ENCODE measurements at places on chromosomes 3 and 15. TPM values are rescaled to one million over a fixed set of nuclear protein-coding genes. Genes with fewer than 3 reads are reported as not detected.
A peak's percentile ranks its signal among the peaks of the same experiment; 100 is the strongest.

GRCh38 chr3:102226463-102226862, 208.4 kb upstream of the ZPLD1 start:
- peaks cover 35% of the 10 kb centered on the region for H3K4me1 ChIP-seq
- peaks cover 12% of the 10 kb centered on the region for H3K27me3 ChIP-seq
- no peak overlapping the region for H3K4me3 ChIP-seq
- DNase-seq, result no peak

DNA sequence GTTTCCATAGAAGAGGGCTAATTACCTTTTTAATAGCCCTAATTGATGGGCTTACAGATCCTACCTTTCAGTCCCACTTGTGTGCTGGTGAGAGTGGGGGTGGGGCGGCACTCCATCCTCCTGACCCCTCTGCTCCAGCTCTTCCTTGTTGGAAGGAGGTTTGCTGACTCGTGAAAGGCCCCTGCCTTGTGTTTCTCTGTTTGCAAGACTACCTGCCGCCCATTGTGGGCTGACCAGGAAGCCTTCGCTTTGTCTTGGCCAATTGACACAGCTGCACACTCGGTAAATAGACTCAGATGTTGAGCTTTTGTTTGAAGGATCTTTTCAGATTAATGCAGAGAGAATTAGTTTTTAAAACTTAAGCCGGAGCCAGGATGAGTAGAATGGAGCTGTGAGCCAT, 197.3 kb upstream of the HES1 start:
- H3K4me3 ChIP-seq, result no peak overlapping the region
- no peaks in the 10 kb centered on the region for H3K36me3 ChIP-seq
- H3K27me3 ChIP-seq, result peaks cover 24% of the 10 kb centered on the region
- DNase-seq, result no peak
- no peak overlapping the region for H3K27ac ChIP-seq
- H3K4me1 ChIP-seq, result no peaks in the 10 kb centered on the region

GRCh38 chr15:59398220-59398619, 25.5 kb upstream of the MYO1E start:
- H3K27ac ChIP-seq, result no peak overlapping the region
- peaks cover 15% of the 10 kb centered on the region for H3K4me1 ChIP-seq
- no peaks in the 10 kb centered on the region for H3K36me3 ChIP-seq
- no peak for DNase-seq
- H3K27me3 ChIP-seq, result peaks cover 51% of the 10 kb centered on the region

Gene CACNA2D2
- 0.78 TPM for total RNA-seq

DNA sequence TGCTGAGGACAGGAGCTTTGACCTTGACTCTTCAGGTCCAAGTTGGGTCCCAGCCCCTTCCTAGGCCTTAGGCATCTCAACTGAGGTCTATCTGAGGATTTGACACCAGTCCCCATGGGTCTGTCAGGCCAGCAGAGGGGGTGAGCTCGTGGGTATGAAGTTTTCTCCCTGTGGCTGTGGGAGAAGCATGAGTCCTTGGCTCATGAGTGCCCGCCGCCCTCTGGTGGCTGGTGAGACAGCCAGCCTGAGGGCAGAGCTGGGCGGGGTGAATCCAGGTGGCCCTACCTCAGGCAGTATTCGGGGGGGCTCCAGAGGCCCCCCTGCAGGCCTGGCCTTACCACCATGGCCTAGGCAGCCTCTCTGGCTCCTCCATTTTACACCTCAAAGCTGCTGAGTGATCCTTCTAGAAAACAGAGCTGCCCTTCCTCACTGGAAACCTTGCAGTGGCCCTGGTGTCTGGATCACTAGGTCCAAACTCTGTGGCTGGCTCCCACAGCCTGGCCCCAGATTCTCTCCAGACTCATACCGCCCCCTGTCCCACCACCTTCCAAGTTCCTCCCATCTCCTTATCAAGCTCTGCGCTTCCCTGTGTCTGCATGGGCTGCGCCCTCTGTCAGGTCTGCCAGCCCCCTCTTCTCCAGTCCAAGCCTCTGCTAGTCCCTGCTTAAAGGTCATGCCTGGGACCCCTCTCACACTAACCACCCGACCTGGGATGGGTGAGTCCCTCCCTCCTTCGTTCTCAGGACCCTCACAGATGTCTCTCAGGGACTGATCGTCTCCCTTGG, 16.1 kb downstream of the SH2D7 start:
- H3K4me3 ChIP-seq, result no peak overlapping the region
- H3K27me3 ChIP-seq, result no peaks in the 10 kb centered on the region
- peak; percentile 92 for DNase-seq
- H3K4me1 ChIP-seq, result peaks cover 60% of the 10 kb centered on the region

DNA sequence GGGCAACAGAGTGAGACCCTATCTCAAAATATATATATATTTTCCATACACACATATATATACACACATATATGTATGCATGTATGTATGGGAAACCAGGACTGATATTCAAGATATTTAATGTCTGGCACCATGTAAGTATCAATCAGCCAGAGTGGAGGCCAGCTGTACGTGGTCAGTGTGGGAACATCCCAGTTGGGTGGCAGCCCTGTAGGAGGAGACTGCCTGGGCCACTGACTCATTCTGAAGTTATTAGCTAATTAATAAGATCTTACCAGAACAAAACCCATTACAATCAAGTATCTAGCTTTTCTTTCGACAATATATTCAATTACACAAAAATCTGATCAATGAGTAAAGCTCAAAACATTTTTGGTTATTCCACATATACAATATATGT, 85.1 kb upstream of the OCA2 start:
- no peak overlapping the region for H3K4me3 ChIP-seq
- no peaks in the 10 kb centered on the region for H3K4me1 ChIP-seq
- H3K36me3 ChIP-seq, result peaks cover 9% of the 10 kb centered on the region

DNA sequence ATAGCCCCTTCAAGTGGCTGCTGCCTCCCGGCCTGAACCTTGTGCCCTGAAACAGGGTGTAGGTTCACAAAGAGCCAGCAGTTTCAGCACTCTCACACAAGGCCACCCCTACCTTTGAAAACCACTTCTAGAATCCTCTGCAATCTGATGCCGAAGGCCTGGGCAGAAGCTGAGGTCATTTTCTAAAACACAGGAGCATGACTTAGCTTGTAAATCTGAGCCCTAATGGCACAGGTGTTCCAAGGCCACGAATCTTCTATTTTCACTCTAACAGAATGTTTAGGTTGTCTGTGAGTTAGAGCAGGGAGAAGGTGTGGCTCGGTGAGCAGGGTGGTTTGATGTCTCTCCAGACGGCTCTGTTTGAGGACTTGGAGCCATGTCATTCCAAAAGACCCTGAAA, 62.3 kb downstream of the SYNM start:
- no peak overlapping the region for H3K4me3 ChIP-seq
- H3K27ac ChIP-seq, result no peak overlapping the region
- H3K36me3 ChIP-seq, result no peaks in the 10 kb centered on the region
- no peak for DNase-seq
- H3K27me3 ChIP-seq, result no peaks in the 10 kb centered on the region
- H3K4me1 ChIP-seq, result no peaks in the 10 kb centered on the region

GRCh38 chr3:52243791-52244628, 1.5 kb upstream of the PPM1M start:
- no peaks in the 10 kb centered on the region for H3K27me3 ChIP-seq
- H3K27ac ChIP-seq, result peak overlapping the region; percentile 87
- H3K36me3 ChIP-seq, result peaks cover 63% of the 10 kb centered on the region
- peaks cover 74% of the 10 kb centered on the region for H3K4me1 ChIP-seq

Gene CYP8B1
- total RNA-seq, result not detected

Gene TM4SF1
- total RNA-seq, result not detected

DNA sequence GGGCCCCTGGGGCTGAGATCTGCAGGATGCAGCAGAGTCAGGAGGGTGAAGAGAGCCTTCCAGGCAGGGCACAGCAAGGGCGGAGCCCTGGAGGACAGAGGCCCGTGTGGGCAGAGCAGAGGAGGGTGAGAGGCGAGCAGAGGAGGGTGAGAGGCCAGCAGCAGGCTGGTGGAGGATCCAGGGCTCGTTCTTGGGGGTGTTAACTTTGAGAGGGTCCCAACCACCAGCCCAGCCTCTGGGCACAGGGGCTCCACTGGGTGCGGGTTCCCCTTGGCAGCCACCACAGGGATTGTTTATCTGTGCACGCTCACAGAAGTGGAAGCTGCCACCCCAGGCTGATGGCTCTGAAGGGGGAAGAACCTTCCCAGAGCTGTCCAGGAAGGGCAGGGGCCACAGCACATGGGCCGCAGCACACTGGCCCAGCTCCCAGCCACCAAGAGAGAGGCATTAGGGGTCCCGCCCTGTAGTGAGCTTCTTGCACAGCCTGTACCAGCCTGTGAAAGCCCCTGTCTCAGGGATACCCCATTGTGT, 9.3 kb upstream of the PLXND1 start:
- peaks cover 7% of the 10 kb centered on the region for H3K4me1 ChIP-seq
- no peak overlapping the region for H3K27ac ChIP-seq
- no peaks in the 10 kb centered on the region for H3K36me3 ChIP-seq
- no peak for DNase-seq

Gene GRK7
- not detected for total RNA-seq

- H3K27me3 ChIP-seq, result no peaks in the 10 kb centered on the region
- no peaks in the 10 kb centered on the region for H3K36me3 ChIP-seq
- DNase-seq, result no peak
- H3K4me1 ChIP-seq, result no peaks in the 10 kb centered on the region
- H3K27ac ChIP-seq, result no peak overlapping the region
- H3K4me3 ChIP-seq, result no peak overlapping the region
Measured at GRCh38 chr3:117145677-117146076, 436.1 kb downstream of the TUSC7 start.

DNA sequence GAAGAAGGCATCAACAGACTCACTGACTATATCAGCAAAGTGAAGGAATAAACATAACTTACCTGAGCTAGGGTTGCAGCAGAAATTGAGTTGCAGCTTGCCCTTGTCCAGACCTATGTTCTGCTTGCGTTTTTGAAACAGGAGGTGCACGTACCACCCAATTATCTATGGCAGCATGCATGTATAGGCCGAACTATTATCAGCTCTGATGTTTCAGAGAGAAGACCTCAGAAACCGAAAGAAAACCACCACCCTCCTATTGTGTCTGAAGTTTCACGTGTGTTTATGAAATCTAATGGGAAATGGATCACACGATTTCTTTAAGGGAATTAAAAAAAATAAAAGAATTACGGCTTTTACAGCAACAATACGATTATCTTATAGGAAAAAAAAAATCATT, 17.8 kb downstream of the LMOD3 start:
- H3K36me3 ChIP-seq, result peaks cover 60% of the 10 kb centered on the region
- no peaks in the 10 kb centered on the region for H3K27me3 ChIP-seq
- H3K27ac ChIP-seq, result peak overlapping the region; percentile 9

Gene TRPM1
- total RNA-seq, result not detected

GRCh38 chr15:72195101-72195511, 2.5 kb downstream of the GRAMD2A start:
- H3K27ac ChIP-seq, result no peak overlapping the region
- H3K4me1 ChIP-seq, result peaks cover 8% of the 10 kb centered on the region
- no peak overlapping the region for H3K4me3 ChIP-seq
- H3K36me3 ChIP-seq, result peaks cover 24% of the 10 kb centered on the region
- H3K27me3 ChIP-seq, result peaks cover 28% of the 10 kb centered on the region

Gene THBS1
- total RNA-seq, result 1.2 TPM

- no peak overlapping the region for H3K27ac ChIP-seq
- no peak for DNase-seq
- no peaks in the 10 kb centered on the region for H3K36me3 ChIP-seq
- no peaks in the 10 kb centered on the region for H3K4me1 ChIP-seq
- no peak overlapping the region for H3K4me3 ChIP-seq
Measured at GRCh38 chr15:36271048-36271447, 308.4 kb upstream of the CDIN1 start.

Gene RAMAC
- 27.0 TPM for total RNA-seq

DNA sequence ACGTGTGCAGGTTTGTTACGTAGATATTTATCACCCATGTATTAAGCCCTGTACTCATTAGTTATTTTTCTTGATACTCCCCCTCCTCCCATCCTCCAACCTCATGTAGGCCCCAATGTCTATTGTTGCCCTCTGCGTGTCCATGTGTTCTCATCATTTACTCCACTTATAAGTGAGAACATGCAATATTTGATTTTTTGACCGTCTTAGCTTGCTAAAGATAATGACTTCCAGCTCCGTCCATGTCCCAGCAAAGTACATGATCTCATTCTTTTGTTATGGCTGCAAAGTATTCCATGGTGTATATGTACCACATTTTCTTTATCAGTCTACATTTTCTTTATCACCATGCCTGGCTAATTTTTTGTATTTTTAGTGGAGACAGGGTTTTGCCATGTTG, 623.2 kb downstream of the SQOR start:
- no peak overlapping the region for H3K4me3 ChIP-seq
- no peak for DNase-seq
- no peaks in the 10 kb centered on the region for H3K36me3 ChIP-seq
- H3K27me3 ChIP-seq, result no peaks in the 10 kb centered on the region

- H3K36me3 ChIP-seq, result no peaks in the 10 kb centered on the region
- H3K27me3 ChIP-seq, result peaks cover 39% of the 10 kb centered on the region
Measured at GRCh38 chr3:43919029-43919428, 228.3 kb downstream of the ABHD5 start.

DNA sequence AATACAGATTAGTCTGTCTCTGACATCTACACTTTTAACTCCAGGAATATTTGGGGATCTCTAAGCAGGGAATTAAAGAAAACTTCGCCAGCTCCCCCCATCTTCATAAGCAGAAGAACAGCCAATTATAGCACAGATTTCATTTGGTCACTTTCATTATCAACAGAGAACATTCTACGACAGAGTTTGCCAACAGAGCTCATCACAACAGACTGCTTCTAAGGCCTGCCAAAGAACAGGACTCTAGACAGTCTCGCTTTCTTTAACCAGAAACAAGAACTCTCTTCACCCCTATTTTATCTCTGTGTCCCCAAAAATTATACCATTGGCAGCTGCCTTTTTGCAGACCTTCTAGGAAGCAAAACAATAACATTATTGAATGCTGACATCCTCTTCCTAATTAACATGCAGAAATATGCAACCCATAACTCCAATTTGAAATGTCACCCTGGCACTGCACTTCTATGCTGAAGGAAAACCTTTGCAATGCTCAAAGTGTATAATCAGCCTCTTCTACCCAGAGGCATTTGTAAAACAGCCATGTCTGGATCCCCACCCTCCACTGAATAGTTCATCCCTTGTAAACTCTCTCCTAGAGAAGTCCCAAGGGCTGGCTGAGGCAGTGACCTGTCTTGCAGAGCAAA, 552.8 kb downstream of the MAGI1 start:
- DNase-seq, result no peak
- H3K27me3 ChIP-seq, result no peaks in the 10 kb centered on the region
- H3K4me3 ChIP-seq, result no peak overlapping the region
- no peaks in the 10 kb centered on the region for H3K4me1 ChIP-seq
- no peaks in the 10 kb centered on the region for H3K36me3 ChIP-seq

GRCh38 chr3:108090049-108090700, 656 bp downstream of the CD47 start:
- no peak overlapping the region for H3K4me3 ChIP-seq
- H3K4me1 ChIP-seq, result peaks cover 24% of the 10 kb centered on the region
- H3K36me3 ChIP-seq, result peaks cover 22% of the 10 kb centered on the region
- no peaks in the 10 kb centered on the region for H3K27me3 ChIP-seq

DNA sequence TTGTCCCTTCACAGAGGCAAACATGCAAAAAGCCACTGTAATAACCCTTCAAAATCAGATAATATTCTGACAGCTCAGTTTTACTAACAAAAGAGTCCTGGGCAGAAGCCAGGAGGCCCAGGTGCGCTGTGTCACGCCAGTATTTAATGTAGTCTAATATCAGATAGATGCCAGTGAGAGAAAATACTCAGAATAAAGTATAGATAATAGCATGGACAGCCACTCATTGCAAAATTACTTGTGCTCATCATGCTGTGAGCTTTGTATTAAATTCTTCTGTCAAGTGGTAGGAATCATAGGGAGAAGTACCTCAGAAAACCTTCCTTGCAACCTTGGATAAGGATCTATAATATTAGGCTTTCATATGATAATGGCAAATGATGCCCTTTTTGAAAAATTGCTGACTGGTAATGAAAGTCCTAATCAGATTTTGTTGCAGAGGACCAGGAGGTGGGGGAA, 1154.3 kb downstream of the ROBO1 start:
- no peaks in the 10 kb centered on the region for H3K36me3 ChIP-seq
- no peaks in the 10 kb centered on the region for H3K27me3 ChIP-seq
- H3K4me1 ChIP-seq, result no peaks in the 10 kb centered on the region
- no peak for DNase-seq
- no peak overlapping the region for H3K4me3 ChIP-seq
